Hepatic stellate cell (primary cell): ENCODE measurements at places on chromosomes 6 and 20.

DNA sequence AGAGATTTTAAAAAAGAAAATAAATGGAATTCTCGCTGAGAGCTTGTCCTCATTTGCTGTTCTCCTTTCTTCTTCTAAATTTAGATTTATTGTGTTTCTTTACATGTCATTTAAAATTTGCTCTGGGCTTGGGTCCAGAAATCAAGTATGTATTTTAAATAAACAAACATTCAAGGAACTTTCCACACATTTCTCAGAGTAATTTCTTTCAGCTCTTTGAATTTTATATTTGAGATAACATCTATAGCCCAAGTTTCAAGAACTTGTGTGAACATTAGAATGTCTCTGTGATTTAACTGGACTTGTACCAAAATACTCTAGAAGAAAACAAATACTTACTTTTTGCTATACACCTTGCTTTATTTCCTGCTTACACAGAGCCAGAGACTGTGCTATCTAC is 192.3 kb downstream of the TMEM200A start:
- no peak for DNase-seq

DNA sequence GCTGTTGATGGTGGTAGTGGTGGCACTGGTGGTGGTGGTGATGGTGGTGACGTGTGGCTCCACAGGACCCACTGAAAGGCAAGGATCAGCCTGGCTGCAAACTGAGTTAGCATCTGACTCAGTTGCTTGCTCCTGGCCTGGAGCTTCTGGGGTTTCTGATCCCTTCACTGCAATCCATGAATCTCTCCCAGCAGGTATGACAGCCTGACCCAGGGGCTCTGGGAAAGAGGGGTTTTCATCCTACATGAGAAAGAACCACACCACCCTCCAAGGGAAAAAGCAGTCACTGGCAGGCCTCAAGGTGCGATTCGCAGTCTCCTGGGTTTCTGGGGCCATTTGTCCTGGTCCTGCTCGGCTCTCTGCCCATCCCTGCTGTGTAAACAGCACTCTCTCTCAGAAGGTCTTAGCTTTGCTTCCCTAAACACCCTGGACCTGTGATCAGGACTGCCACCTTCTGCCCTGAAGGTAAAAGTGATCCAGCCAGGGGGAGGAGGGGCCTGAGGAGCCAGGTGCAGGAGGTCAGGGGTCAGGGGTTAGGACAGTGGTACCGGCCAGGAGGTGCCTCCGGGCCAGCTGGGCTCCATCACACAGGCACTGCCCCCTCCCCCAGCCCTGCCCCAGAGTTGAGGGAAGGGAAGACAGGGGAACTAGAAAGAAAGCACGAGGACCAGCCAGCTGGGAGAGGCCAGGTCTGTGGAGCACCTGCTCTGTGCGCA is 152.0 kb downstream of the BMP7 start:
- no peak for DNase-seq

DNA sequence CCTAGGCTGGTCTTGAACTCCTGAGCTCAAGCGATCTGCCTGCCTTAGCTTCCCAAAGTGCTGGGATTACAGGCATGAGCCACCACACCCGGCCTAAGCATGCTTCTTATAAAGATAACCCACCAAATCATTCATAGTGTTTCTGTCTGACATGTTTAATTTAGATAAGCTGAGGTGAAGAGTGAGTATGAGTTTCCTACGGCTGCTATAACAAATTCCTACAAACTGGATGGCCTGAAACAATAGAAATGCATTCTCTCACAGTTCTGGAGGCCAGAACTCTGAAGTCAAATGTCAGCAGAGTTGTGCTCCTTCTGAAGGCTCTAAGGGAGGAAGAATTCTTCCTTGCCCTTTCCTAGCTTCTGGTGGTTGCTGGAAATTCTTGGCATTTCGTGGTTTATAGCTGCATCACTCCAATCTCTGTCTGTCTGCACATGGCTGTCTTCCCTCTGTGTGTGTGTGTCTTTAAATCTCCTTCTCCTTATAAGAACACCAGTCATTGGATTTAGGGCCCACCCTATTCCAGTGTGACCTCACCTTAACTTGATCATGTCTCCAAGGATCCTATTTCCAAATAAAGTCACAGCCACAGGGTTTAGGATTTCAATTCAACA is 29.9 kb downstream of the MAPK13 start:
- no peak for DNase-seq

GRCh38 chr6:169962604-169963469 is 211.4 kb downstream of the ERMARD start:
- DNase-seq: no peak

- no peak for DNase-seq
Measured at GRCh38 chr6:146111881-146112450, 83.1 kb downstream of the GRM1 start.

- no peak for DNase-seq
Measured at GRCh38 chr6:143863771-143864170, 503 bp upstream of the ZC2HC1B start.

GRCh38 chr6:134675110-134676054 is 274.5 kb downstream of the ALDH8A1 start:
- no peak for DNase-seq
